ENCODE measurements at places on chromosomes 1 and 21. TPM values are rescaled to one million over a fixed set of nuclear protein-coding genes. Genes with fewer than 3 reads are reported as not detected.

The MTARC2 gene
- 68.1 TPM for total RNA-seq

The C1orf87 gene
- total RNA-seq: not detected

The SARS1 gene
- total RNA-seq: 104 TPM

The MTARC1 gene
- 9.9 TPM for total RNA-seq

The RNU1-1 gene
- 9,966 TPM for total RNA-seq

The CLDN17 gene
- not detected for total RNA-seq

The AKIRIN1 gene
- 48.1 TPM for total RNA-seq

The GJA8 gene
- not detected for total RNA-seq

The CRNN gene
- total RNA-seq: not detected

DNA sequence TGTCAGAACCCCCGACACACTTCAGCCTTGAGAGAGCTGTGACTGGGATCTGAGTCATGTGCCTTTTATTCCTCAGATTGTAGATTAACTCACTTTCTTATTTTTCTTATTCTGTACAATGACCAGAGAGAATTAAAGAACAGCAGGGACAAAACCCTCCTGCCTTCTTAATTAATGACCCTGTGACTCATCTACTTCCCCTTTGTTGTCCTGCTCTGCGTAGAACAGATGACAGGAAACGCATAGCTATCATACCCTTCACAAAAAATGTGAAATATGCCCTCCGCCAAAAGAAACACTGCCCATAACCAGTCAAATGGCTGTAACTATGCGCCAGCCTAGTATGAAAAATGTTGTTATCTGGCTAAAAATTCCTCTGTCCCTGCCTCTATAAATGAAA lies 9.1 kb upstream of the PADI2 start:
- no peak overlapping the region for H3K27ac ChIP-seq
- no peak overlapping the region for H3K4me3 ChIP-seq
- H3K4me1 ChIP-seq: no peaks in the 10 kb centered on the region
- peak; percentile 53 for DNase-seq

DNA sequence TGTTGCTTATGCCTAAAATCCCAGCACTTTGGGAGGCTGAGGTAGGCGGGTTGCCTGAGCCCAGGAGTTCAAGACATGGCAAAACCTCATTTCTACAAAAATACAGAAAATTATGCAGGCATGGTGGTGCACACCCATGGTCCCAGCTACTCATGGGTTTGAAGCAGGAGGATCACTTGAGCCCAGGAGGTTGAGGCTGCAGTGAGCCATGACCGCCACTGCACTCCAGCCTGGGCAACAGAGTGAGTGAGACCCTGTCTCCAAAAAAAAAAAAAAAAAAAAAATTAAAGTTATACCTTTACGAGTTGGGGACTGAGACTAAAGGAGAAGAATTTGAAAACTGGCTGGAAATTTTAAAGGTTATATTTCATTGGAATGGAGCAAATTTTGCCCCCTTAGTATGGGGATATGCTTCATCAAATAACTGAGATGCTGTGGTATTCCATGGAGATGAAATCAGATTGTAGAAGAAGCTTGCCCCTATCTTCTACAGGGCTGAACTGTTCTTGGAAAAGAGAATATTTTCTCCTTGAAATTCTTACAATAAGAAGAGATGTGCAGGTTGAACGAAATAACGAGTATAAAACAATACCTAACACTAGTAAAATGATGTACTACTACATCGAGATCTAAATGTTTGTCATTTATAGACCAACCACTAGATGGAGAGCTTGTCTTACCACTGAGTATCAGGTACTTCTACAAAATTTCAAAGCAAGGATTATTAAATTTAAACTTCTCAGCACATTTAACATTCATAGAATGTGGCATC lies 34.9 kb upstream of the SCYL3 start:
- no peak for DNase-seq
- no peak overlapping the region for H3K27ac ChIP-seq
- H3K4me1 ChIP-seq: no peaks in the 10 kb centered on the region
- no peak overlapping the region for H3K4me3 ChIP-seq

GRCh38 chr1:53075206-53075605 lies 13.2 kb downstream of the PODN start:
- DNase-seq: no peak
- H3K4me1 ChIP-seq: no peaks in the 10 kb centered on the region
- H3K36me3 ChIP-seq: peaks cover 7% of the 10 kb centered on the region
- H3K27me3 ChIP-seq: no peaks in the 10 kb centered on the region
- H3K27ac ChIP-seq: no peak overlapping the region

DNA sequence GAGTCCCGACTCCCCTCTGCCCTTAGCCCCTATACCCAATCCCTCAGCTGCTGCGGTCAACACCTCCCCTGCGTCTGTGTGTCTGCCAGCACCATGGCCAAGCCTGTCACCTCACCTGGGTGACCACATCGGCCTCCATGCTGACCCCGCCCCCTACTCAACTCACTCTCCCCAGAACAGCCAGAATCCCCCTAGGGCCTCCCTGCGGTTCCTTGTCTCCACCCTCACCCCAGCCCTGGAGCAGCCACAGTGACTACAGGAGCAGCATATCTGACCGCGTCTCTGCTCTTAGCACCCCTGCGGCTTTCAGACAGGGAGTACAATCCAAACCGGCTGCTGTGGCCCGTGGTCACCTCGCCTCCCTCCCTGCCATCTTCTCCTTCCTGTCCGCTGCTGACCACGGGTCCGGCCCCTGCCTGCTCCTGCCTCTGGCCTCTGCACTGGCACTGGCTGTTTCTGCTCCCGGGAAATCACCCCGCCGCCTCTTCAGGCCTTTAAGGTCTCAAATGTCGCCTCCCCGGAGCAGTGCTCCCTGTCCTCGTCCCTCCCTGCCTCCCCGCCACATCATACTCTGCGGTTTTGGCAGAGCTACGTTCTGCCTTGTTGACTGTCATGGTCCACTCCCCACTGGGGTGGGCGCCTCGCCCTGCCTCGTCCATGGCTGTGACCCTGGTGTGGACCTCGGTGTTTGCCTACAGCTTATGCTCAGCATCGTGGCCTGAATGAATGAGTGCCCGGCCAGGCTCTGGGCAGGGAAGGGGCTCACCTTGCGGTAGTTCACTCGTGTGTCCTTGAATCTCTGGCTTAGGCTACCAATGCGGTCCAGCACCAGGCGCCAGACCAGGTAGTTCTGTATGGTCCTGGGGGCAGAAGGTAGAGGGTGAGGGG lies 11.1 kb downstream of the PRXL2B start:
- no peaks in the 10 kb centered on the region for H3K36me3 ChIP-seq
- H3K27ac ChIP-seq: no peak overlapping the region
- DNase-seq: no peak
- H3K27me3 ChIP-seq: no peaks in the 10 kb centered on the region

DNA sequence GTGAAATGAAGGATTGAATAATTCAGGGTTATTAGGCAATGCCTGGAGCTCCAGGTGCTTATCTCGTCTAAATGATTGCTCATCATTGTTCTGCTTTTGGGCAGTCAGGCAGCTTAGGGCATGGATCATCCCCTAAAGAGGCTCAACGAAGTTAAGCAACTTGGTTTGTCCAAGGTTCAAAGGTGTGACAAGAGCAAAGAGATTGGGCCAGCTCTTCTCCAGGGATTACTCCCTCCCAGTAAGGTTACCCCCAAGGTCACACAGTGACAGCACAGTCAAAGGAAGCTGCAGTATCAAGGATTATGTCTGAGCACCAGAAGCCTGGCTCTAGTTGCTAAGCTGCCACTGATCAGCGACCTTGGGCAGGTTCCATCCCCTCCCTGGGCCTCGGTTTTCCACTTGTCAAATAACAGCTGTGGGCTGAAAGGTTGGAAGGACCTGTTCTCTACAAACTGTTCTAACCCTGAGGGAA lies 6.8 kb downstream of the ETNK2 start:
- no peaks in the 10 kb centered on the region for H3K4me1 ChIP-seq
- no peak for DNase-seq
- no peaks in the 10 kb centered on the region for H3K36me3 ChIP-seq
- no peaks in the 10 kb centered on the region for H3K27me3 ChIP-seq
- no peak overlapping the region for H3K4me3 ChIP-seq
- no peak overlapping the region for H3K27ac ChIP-seq

- H3K36me3 ChIP-seq: peaks cover 61% of the 10 kb centered on the region
- no peak for DNase-seq
- H3K4me3 ChIP-seq: no peak overlapping the region
These were observed 6.8 kb downstream of the CFAP410 start for GRCh38 chr21:44332383-44332782.

DNA sequence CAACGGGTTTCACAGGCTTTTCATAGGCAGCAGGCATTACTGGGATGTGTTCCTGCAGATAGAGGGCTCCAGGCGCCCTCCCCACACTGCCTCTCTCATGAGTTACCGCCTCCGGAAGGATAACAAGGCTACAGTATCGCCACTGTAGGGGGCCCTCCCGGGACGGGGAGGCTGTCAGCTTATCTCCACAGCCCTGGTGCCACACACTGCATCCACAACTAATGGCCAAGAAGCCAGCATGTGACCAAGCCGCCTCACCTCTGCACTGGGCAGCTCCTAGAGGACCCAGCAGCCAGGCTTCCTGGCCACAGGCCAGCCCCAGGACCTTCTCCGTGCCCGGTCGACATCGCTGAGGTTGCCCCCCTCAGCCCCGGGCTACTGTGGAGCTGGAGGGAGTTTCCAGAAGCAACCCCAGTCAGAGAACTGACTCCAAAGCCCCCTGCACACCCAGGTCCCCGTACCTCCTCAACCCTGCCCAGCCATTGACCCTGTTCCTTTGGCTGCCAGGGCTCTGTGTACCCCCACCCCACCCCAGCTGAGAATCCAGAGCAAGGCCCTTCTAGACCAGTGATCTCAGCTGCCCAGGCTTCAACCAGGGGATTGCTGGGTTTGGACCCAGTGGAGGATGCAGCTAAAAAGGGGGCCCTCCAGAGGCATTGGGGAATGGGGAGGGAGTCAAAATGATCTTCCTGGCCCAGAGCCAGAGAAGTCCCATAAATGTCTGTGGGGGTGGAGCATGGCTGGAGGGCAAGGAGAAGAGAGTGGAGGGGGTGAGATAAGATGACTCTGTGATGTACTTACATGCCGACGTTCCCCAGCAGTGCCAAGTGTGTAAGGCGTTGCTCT lies 45.0 kb downstream of the NEK2 start:
- DNase-seq: peak; percentile 61
- H3K36me3 ChIP-seq: no peaks in the 10 kb centered on the region
- H3K4me3 ChIP-seq: no peak overlapping the region
- no peak overlapping the region for H3K27ac ChIP-seq
- H3K4me1 ChIP-seq: no peaks in the 10 kb centered on the region

- H3K4me3 ChIP-seq: peak overlapping the region; percentile 40
- H3K27me3 ChIP-seq: no peaks in the 10 kb centered on the region
- no peak overlapping the region for H3K27ac ChIP-seq
- H3K4me1 ChIP-seq: peaks cover 44% of the 10 kb centered on the region
These were observed 377 bp downstream of the SAMD13 start for GRCh38 chr1:84301785-84302385.

DNA sequence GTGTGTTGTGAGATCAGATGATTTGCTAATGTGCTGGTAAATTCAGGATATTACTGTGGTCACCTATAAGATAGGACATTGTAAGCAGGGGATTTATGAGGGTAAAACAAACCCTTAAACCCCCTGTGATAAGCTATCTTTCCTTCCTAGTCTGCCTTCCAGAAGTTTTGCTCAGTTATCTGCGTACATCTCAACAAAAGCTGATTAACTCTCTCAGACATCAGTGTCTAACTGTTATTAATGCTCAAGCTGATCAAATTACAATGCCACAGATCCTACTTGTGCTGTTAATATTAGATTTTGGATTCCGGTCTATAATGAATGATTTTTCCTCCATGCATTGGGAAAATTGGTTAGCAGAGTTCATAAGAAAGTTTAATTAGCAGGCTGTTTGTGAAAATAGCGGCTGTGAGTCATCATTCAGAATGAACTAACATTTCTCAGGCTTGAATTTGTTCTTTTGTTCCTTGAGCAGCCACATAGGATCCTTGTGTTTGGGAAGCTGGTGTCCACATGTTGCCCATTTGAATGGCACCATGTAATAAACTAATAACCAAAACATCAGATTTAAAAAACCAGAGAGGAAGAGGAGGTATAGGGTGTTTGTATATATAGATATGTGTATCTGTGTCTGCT lies 48.7 kb downstream of the ELAVL4 start:
- DNase-seq: no peak
- no peaks in the 10 kb centered on the region for H3K27me3 ChIP-seq
- H3K4me1 ChIP-seq: no peaks in the 10 kb centered on the region
- no peak overlapping the region for H3K4me3 ChIP-seq
- no peaks in the 10 kb centered on the region for H3K36me3 ChIP-seq
- no peak overlapping the region for H3K27ac ChIP-seq

DNA sequence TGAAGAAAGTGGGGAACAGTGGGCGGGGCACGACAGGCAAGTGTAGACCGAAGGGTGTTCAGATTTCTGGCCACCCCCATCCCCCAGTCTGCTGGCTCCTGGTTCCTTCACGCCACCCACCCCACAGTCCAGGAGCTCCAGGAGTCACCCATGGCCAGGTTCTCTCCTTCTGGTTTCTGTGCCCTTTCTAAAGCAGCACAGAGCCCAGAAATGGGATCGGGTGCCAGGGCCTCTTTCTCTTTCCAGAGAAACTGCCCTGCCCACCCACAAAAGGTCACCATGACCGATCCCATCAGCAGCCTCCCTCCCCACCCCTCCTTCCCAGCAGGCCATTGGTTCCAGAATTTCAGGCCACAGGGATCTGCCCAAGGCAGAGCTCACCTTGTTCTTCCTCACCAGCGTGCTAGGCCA lies 3.2 kb upstream of the CELSR2 start:
- no peak overlapping the region for H3K27ac ChIP-seq
- H3K27me3 ChIP-seq: peaks cover 5% of the 10 kb centered on the region
- DNase-seq: peak; percentile 5
- peaks cover 16% of the 10 kb centered on the region for H3K4me1 ChIP-seq
- H3K4me3 ChIP-seq: no peak overlapping the region

DNA sequence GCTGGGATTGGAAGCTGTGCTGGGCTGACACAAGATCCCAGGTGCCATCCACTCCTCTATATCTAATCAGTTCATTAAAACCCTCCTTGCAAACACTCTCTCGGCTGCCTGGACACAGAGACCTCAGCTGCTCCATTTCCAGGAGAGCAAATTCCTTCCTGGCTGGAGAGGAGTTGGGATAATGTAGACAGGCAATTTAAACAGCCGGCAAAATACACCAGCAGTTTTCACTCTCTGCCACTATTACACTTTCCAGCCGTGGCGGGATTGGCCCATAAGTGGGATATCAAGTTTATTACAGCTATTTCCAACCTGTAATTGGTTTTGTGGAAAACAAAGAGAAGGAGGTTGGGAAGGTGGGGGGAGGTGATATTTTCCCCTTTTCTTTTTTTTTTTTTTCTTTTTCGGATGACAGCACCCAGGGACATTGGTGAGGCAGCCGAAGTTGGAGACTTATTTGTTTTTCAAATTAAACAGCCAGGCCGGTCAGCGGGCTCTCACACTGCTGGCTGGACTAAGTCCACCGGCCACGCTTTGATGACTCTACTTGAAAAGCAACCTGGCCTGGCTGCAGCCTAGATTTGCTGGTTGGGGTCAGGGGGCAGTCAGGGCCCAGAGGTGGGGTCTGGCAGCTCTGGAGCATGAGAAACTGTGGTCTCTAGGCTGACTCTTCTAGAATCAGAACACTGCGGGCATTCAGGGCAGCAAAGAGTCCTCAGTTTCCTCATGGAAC lies 177.4 kb downstream of the IGSF21 start:
- peaks cover 85% of the 10 kb centered on the region for H3K27me3 ChIP-seq
- DNase-seq: no peak
- no peak overlapping the region for H3K4me3 ChIP-seq
- no peaks in the 10 kb centered on the region for H3K4me1 ChIP-seq

- no peak overlapping the region for H3K27ac ChIP-seq
- peaks cover 41% of the 10 kb centered on the region for H3K4me1 ChIP-seq
- peak overlapping the region; percentile 40 for H3K4me3 ChIP-seq
- DNase-seq: peak; percentile 83
These were observed 3.7 kb upstream of the PPM1J start for GRCh38 chr1:112718691-112719418.

GRCh38 chr1:202806845-202807450 lies 1.3 kb downstream of the KDM5B start:
- H3K27ac ChIP-seq: peak overlapping the region; percentile 93
- H3K4me3 ChIP-seq: peak overlapping the region; percentile 99
- peaks cover 78% of the 10 kb centered on the region for H3K4me1 ChIP-seq

Data from stomach (tissue), 19 donors.